Activated CD4-positive, alpha-beta T cell treated with anti-CD3 and anti-CD28 coated beads for 24 hours (primary cell): ENCODE measurements at places on chromosomes 2 and 18.
A peak's percentile ranks its signal among the peaks of the same experiment; 100 is the strongest.

DNA sequence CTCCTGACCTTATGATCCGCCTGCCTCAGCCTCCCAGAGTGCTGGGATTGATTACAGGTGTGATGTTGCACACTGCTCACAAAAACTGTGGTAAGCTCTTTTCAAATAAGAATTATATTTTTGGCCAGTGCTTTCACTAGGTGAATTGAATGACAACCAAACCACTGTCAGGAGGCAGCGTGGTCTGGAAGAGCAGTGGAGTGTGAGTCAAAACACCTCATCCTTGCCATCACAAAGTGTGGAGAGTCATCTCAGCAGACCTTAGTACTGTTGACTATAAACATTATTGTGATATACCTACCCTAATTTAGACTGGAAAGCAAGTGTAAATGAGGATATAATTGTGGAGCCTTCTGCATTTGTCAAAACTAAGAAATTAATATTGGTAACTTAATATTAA is 61.3 kb downstream of the UBE2E3 start:
- DNase-seq: no peak

- DNase-seq: no peak
These were observed 113.0 kb upstream of the SLC1A4 start for GRCh38 chr2:64876137-64876647.

- DNase-seq: no peak
These were observed 17.2 kb downstream of the SP110 start for GRCh38 chr2:230202430-230203109.

- DNase-seq: no peak
These were observed 229.1 kb upstream of the FN1 start for GRCh38 chr2:215664847-215665525.

DNA sequence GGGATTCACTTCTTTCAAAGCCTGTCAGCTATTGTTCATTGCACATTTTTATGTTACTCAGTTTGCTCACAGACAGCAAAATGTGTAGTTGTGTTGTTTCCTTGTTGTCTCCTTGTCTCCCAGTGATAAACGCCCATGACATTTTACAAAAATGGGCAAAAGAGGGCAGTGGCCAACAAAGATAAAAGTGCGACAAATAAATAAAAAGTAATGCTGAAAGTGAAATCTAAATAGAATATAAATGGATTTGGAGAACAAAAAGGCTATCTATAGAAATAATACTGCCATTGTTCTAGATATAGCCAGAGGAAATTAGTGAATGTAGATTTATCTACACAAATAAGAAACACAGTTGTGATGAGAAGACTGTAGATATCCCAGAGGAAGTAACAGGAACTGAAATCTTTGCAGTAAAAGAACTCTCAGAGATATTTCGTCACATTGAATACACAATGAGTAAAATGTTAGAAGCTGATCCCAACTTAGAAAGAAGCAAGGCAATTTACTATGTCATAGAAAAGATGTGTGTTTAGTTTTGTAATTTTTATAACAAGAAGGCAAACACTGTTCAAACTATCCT is 1186.2 kb upstream of the FAM98A start:
- DNase-seq: no peak

- no peak for DNase-seq
These were observed 1673.3 kb downstream of the LRP1B start for GRCh38 chr2:140457483-140457882.

- peak; percentile 24 for DNase-seq
These were observed 438 bp downstream of the HSPE1 start for GRCh38 chr2:197500503-197501131.

DNA sequence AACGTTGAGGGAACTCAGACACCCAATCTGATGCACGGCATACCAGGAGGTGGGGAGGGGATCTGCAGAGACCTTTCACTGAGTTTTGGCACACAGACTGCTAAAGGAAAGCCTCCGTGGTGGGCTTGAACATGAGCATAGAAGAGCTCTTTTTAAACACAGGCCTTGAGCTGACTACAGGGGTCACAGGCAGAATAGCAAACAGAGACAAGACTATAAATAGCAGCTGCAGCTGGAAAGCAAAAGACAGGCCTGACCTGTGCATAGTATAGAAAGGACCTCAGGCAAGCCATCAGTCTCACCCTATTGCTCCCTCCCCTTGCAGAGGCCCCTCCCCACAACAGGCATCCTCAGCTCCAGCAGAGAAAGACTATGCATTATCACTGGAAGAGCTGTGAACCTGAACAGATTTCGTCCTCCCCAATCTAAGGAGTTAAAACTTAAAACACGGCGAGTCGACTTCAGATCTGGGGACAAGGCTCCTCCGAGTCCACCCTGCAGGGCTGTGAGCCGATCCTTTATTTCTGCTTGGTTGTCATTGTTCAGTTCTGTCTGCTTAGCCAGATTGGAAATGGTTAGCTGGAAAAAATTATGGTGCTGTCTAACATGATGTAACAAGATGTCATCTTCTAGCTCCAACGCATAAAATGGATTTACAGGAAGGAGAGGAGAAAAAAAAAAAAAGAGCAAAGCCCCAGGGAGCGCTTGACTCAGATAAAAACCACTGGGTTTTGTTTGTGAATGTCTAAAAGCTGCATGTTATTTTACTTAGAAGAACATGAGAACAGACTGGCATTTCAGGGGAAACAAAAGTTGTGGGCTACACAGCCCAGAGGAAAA is 25.2 kb upstream of the LCLAT1 start:
- DNase-seq: no peak

- no peak for DNase-seq
These were observed 27.9 kb upstream of the TTR start for GRCh38 chr18:31563778-31564177.

GRCh38 chr2:38973266-38973665 is 83.6 kb downstream of the ARHGEF33 start:
- DNase-seq: no peak

GRCh38 chr2:174553811-174554493 is 43.7 kb downstream of the WIPF1 start:
- no peak for DNase-seq

DNA sequence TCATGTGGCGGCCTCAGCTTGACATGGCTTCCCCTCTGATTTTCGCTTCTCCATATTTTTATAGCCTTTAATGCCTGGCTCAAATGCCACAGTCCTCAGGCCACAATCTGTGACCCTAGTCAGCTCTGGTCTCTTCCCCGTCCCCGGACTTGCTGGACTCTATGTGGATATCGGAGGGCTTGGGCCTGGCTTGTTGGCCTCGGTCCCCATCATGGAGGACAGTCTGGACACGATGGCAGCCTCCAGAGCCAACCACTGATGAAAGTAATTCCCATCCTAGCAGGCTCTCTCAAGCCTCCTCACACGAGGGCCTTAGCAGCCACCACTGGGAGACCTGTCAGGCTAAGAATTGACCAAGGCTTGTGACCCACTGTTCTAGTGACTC is 61.6 kb downstream of the LPIN1 start:
- DNase-seq: no peak

- DNase-seq: no peak
These were observed 23.3 kb upstream of the ST3GAL5 start for GRCh38 chr2:85911814-85912692.

DNA sequence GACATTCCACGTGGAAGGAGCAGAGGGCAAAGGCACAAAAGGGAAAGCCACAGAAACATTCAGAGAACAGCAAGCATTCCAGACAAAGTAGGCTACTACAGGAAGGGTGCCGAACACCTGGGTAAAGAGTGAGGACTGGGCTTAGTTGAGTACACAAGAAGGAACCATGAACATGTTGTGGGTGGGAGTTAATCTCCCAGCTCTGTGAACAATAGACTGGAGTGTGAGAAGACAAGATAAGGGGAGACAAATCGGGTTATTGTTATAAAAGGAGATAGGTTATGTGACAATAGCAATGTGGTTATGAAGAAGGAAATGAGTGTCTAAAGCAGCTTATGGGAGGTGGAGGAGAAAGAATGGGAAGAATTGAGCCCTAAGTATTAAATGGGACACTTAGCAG is 70.0 kb downstream of the DPP4 start:
- no peak for DNase-seq

GRCh38 chr18:39845631-39846030 is 2109.4 kb upstream of the PIK3C3 start:
- no peak for DNase-seq

GRCh38 chr2:70947556-70948184 is 12.0 kb downstream of the ATP6V1B1 start:
- no peak for DNase-seq

- DNase-seq: no peak
These were observed 27.0 kb downstream of the FOSL2 start for GRCh38 chr2:28419443-28420270.

DNA sequence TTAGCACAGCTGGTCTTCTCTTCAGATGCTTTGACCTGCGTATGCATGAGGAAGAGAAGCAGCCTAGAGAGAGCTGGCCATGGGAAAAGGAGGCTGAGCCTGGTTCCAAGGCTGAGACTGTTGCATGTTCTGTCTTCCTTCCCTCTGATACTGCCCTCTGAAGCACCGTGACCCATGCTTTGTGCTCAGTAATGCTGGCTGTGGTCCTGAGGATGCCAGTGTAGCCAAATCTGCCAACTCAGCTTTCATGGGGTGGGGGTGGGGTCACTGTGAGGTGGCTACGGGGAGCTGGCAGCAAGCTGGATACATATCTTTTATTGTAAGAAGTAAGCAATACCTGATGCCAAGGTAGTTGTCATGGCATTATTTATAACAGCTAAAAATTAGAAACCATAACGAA is 41.5 kb downstream of the EPAS1 start:
- DNase-seq: no peak

- peak; percentile 20 for DNase-seq
These were observed 6.6 kb downstream of the GAD1 start for GRCh38 chr2:170823088-170823897.

- no peak for DNase-seq
These were observed 134.9 kb upstream of the GLI2 start for GRCh38 chr2:120600786-120601185.

- no peak for DNase-seq
These were observed 4.4 kb upstream of the CCDC150 start for GRCh38 chr2:196635156-196635555.

GRCh38 chr18:23539911-23540525 is 36.7 kb downstream of the RMC1 start:
- no peak for DNase-seq

DNA sequence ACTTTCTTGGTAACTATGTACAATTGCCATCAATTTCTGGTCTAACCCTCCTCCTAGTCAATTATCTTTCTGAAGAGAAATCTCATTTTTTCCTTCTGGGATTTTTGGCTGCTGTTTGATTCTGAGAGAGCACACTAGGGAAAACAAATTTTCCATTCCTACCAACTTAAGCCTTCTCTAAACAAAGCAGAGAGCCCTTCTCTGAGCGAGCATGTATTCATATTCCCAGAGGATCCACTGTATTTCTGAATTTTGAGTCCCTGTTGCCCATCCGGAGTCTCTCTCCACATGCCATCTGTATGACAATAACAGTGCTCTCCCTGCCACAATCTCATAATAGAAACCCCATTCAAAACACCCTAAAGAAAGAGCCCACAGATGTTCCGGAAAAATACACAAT is 78.5 kb downstream of the MAIP1 start:
- DNase-seq: no peak

DNA sequence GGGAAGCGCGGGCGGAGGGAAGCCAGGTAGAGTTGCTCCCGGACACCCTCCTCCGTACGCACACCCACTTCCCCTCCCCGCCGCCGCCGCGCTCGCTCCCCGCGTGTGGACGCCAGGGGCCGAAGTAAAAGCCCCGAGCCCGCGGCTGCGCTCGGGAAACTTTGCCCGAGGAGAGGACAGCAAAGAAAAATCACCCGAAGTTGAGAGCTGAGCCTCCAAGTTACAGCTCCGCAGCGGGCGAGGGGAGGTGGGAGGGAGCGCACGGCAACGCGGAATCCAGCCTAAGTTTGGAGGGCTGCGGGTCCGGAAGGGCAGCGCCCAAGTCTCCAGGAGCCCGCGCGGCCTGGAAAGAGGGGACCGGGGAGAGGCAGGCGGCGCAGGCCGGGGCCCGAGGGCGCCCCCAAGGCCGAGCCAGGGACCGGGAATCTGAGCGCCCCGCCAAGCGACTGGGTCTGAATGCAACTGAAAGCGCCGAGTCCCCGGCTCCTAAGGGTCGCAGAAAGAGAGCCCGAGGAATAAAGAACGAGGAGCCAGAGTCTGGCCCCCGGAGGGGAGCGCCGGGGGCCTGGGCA is 706 bp upstream of the BCL11A start:
- DNase-seq: no peak

DNA sequence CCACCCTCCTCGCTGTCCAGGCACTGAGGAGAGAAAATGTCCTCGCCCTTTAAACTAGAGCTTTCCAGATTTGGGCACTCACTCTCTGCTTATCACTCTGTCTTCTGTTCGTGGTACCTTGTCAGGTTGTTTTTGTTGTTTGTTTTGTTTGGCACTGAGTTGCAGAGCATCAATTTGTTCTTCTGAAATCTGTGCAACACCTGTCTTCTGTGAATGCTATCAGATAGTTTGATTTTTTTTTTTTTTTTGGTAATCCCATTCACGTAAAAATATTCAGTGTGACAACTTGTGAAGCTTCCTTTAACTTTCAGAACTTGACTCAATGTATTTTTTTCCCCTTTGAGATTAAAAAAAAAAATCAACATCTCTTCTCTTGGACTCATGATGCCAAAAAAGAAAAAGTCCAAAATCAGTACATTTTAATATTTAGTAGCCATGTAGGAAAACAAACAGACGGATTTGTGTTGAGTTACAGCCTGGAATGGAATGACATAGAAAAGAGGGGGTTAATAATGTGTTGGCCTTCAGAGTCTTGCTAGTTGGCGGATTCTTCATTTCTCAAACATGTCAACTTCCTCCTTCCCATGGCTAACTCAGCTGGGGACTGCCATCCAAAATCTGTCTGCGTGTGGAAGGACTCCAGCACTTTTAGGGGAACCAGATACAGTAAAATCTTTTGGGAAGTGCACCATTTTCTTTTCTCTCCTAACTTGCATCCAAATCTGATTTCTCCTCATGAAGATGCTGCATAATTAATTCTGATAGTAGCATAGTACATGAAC is 1.6 kb downstream of the TMEM178A start:
- no peak for DNase-seq

GRCh38 chr2:39629646-39630045 is 36.1 kb upstream of the TMEM178A start:
- DNase-seq: no peak
